GM04504 (cell line): ENCODE measurements at places on chromosomes 4 and X.

GRCh38 chrX:17160975-17161374, 214.0 kb upstream of the NHS start:
- DNase-seq = no peak

GRCh38 chr4:184373886-184374405, 100.4 kb downstream of the IRF2 start:
- no peak for DNase-seq

DNA sequence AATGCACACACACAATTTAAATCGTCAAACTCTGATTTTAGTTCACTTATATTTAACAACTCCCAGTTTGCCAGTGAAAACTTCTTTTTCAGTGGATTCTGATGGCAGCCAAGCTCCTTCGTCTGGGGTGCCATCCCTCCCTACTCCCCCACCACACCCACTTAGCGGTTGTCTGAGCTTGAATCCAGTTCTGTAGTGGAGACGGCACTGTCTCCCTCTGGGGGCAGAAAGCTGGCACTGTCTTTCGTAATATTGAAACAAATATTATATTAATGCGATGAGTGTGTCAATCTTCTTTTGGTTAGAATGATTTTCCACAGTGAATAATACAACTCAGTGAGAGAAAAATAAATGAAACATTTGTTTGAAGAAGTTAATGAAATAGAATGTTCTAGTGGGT, 5.4 kb downstream of the MEPE start:
- DNase-seq = no peak

GRCh38 chrX:29466456-29466855, 748.9 kb upstream of the MAGEB2 start:
- no peak for DNase-seq

DNA sequence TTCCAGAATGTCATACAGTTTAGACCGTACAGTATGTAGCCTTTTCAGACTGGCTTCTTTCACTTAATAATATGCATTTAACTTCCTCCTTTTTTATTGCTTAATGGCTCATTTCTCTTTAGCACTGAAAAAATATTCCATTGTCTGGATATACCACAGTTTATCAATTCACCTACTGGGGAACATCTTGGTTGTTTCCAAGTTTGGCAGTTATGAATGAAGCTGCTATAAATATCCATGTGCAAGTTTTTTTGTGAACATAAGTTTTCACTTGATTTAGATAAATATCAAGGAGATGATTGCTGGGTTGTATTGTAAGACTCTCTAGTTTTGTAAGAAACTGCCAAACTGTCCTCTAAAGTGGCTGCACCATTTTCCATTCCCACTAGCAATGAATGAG, 375.5 kb downstream of the PCDH18 start:
- DNase-seq = no peak

DNA sequence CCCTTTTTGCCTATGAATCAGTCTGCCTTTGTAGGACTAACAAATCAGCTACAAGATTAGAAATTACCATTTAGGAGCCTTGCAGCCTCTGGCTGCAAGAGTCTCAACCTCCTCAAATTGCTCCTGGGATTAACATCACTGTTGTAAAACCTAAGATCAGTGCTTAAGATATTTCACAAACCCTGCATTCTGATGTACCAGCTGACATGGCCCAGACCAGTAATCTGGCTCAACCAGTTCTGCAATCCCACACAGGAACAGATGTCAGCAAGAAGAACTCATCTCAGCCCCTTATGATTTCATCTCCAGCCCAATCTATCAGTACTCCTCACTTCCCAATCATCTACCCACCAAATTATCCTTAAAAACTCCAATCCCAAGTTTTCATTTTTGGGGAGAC, 32.5 kb upstream of the AADAT start:
- no peak for DNase-seq

DNA sequence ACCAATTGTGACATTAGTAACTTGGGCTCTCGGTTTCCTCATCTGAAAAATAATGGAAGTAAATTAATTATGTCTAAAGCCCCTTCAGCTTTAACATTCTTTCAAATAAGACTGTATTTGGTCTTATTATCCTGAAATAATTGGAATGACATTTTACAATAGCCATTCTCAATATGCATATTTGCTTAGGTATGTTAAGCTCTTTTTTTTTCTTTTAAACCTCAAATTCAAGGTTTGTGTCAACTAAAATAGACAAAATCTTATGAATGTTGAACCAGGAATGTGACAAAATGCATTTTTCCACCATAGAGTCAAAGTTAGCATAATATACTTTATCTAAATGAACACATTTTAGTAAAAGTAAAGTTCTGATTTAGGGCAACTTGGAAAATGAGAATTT, 34.4 kb upstream of the TET2 start:
- DNase-seq = no peak

DNA sequence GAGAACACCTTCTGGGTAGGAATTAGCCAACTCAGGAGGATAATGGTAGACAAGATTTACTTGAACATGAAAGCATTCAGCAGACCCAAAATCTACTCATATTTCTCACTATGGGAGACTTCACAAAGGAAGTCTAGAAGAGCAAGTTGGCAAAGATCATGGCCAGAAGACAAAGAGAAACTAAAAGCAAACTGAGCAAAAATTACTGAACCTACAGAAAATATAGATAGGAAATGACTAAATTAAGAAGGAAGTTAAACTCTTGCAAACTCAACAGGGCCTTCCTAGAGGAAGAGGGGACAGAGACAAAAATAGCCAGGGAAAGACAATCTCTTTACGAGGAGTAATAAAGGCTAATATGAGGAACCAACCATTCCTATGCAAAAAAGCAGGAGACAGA, 18.7 kb downstream of the CORIN start:
- DNase-seq = no peak

DNA sequence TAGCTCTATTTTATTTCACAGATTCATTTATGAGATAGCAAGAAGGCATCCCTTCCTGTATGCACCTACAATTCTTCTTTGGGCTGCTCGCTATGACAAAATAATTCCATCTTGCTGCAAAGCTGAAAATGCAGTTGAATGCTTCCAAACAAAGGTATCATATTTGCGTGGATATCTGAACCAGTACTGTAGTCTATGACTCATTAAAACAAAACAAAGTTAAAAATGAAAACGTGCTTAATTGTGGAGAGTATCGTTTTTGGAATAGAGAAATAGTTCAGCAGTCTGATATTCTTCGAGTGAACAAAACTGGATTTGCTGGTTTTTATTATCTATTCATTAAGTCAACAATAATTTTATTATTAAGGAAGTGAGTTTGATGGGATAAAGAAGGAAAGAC, 6.3 kb downstream of the AFP start:
- no peak for DNase-seq

- no peak for DNase-seq
Measured at GRCh38 chr4:119543187-119543586, 85.4 kb downstream of the PDE5A start.

DNA sequence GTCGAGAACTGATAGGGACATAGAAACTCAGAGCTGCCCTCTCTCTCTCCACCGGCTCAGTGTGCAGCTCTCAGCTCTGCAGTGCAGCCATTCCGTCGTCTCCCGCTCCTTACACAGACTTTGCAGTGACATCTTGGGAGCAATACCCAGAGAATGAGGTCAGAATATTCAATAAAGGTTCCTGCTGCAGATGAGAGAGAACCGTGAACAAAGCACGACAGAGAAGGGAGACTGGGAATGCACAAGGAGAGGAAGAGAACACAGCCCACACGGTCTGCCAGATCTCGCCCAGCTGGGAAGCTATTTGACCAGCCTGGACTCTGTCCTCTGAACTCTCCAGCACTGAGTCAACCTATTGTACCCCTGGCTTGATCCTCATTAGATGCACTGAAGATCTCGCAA, 118.0 kb upstream of the PPARGC1A start:
- no peak for DNase-seq

- no peak for DNase-seq
Measured at GRCh38 chrX:43025806-43026315, 247.9 kb upstream of the PPP1R2C start.

GRCh38 chr4:131258361-131258760, 1890.7 kb upstream of the PCDH10 start:
- no peak for DNase-seq

GRCh38 chr4:141860974-141861373, 224.6 kb downstream of the IL15 start:
- no peak for DNase-seq

- DNase-seq = no peak
Measured at GRCh38 chr4:173745765-173746164, 215.7 kb upstream of the HAND2 start.

- DNase-seq = no peak
Measured at GRCh38 chr4:56764775-56765174, 56.7 kb downstream of the SPINK2 start.

DNA sequence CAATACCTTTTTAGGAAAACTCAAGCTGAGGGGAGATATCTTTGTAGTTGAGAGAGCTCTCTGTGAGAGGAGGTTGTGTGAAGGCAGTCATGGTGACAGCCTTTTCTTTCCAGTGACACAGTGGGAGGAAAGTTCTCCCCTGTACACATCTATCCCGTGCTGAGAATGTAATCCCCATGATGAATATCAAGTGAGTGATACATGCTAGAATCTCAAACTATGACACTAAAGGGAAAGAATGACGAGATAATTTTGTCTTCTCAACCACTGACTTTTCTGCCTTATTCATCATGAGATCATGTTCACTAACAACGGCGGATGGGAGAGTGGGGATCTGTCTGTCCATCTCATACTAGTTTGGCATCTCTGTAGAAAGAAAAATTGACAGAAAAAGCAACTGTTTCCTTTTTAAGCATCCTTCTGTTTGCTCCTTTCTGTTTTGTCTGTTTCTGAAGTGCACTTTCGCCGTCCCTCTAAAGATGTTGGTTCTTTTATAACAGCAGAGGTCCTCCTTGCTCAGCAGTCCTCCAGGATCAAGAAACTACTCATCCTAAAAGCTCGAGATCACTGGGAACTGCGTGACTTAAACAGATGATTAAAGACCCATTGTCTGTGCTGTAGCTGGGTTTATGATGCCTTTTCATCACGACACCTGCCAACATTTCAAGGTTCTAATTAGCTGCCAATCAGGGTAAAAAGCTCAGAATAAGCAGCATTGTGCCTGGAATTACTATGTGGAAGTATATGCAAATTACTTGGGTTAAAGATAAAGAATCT, 137.6 kb downstream of the DCK start:
- DNase-seq = peak; percentile 58

GRCh38 chrX:114508756-114509155, 75.1 kb upstream of the HTR2C start:
- DNase-seq = no peak

GRCh38 chr4:169399976-169400767, 129.4 kb upstream of the SH3RF1 start:
- DNase-seq = no peak

DNA sequence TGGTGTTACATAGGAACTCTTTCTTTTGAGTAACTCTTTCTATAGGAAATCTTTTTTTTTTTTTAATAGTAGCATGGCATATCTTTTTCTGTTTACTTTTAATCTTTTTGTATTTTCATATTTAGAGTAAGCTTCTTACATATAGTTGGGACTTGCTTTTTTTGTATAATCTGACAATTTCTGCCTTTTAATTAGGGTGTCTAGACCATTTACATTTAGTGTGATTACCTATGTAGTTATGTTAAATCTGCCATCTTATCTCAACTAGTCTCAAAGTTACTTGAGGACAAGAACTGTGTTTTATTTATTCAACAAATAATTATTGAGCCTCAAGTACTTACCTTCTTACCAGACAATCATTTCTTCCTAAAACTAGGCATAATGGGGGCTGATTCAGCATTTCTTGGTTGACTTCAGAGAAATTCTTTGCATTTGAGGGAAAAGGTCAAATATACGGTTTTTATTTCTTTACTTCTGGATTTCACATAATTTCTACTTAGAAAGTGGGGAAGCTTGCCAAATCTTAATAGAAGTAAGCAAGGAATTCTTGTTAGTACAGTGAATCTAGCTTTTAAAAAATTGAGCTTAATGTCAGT, 28.6 kb downstream of the MND1 start:
- no peak for DNase-seq

DNA sequence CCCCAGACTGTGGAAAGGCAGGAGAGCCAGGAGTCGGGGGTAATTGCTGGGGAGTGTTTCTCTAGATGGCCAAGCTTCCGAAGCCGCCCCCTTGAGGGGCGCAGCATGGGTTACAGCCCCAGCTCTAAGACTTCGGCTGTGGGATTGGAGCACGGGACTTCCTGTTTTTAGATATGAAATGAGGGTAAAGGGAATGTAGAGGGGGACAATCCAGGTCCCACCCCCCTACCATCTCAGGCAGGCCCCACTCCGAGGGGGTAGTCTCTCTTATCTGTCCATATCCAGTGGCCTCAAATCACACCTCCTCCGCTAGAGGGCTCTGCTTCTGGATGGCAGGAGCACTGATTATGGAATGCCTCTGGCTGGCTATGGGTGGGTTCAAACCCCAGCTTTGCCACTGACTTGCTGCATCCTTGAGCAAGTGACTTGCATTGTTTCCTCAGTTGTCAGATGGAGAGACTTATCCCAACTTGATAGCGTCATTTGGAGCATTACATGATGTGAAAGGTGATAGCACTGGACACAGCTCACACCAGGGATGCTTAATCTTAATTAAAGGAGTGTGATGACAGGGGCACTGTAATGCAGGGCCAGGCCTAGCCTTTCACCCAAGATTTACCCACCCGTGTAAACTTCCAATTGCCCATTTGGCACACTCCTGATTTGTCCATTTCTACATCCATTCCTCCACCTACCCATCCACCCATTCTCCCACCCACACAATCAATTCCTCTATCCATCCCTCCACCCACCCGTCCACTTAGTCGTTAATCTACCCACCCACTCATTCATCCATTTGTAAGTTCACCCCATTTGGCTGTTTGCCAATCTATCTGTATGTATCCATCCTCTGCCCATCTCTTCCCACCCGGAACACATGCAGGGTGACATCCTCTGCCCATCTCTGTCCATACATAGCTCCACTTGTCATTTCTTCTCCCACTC, 848 bp upstream of the KCND1 start:
- DNase-seq = no peak

GRCh38 chr4:158914218-158914617, 145.4 kb downstream of the FNIP2 start:
- peak; percentile 70 for DNase-seq

DNA sequence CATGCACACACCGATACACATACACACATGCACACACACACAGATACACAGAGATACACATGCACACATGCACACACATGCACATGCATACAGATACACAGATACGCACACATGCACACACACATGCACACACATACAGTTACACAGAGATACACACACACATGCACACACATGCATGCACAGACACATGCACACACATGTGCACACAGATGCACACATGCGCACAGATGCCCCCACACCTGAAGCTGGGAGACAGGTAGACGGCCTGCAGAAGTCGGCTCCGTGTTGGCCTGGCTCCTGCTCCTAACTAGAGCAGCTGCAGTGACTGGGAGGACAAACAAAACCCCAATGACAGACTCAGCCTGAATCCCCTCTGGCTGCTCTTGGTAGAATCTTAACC, 46.8 kb downstream of the PSAPL1 start:
- no peak for DNase-seq
